ENCODE measurements at places on chromosomes 2 and 18.

DNA sequence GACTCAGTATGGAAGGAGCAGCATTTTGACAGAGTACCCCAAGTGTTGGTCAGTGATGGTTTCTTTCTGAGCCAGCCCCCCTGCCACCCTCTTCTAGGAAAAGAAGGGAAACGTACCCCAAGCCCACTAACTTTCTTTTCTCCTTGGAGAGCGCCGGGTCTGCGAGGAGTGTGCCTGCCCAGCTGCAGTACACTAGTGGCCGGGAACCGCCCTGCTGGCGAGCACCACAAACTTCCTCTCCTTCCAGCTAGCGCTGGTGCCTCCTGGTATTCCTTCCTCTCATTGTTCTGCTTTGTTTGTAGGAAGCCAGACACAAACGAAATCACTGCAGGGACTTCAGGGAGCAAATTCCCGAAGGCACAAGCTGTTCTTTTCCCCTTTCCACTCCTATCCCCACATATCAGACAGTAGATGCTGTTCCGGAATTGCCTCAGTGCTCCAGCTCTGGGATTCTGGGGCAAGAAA lies 1.8 kb downstream of the CCDC85A start:
- peak; percentile 71 for DNase-seq

- no peak for DNase-seq
Measured at GRCh38 chr18:14907420-14907819, 159.4 kb downstream of the ANKRD30B start.

- DNase-seq: peak; percentile 65
Measured at GRCh38 chr18:58991167-58991798, 126.6 kb downstream of the ZNF532 start.

- DNase-seq: no peak
Measured at GRCh38 chr2:104638859-104639202, 215.1 kb upstream of the POU3F3 start.

- DNase-seq: no peak
Measured at GRCh38 chr2:112187805-112188596, 49.8 kb downstream of the FBLN7 start.

- no peak for DNase-seq
Measured at GRCh38 chr2:61045999-61046398, 19.7 kb upstream of the SANBR start.

DNA sequence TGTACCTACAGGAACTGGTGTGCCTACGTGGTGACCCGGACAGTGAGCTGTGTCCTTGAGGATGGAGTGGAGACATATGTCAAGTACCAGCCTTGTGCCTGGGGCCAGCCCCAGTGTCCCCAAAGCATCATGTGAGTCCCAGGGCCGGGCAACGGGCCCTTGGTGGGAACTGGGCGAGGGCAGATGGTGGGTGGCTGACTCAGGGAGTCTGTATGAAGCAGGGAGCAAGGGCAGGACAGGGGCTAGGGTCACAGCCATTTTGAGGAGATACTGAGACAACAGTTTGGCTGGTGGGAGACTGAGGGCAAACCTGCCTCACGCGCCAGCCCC lies 1.7 kb downstream of the EMILIN1 start:
- DNase-seq: no peak
